ENCODE measurements at places on chromosomes 3 and 15.

- DNase-seq, result no peak
Measured at GRCh38 chr3:186990277-186990676, 60.0 kb downstream of the ST6GAL1 start.

- no peak for DNase-seq
Measured at GRCh38 chr3:153180860-153181372, 18.9 kb downstream of the RAP2B start.

GRCh38 chr3:113532698-113533533 is 561 bp downstream of the SIDT1 start:
- DNase-seq, result no peak

- DNase-seq, result no peak
Measured at GRCh38 chr3:37675833-37676596, 185.7 kb upstream of the CTDSPL start.
